Activated T-cell treated with anti-CD3 and anti-CD28 coated beads, Interleukin-2, amount 50 U/mL, for 48 hours (primary cell): ENCODE measurements at places on chromosomes 4 and X.

- no peak for DNase-seq
These were observed 191.2 kb downstream of the IDS start for GRCh38 chrX:149313871-149314371.

- no peak for DNase-seq
These were observed 200.0 kb upstream of the MAOA start for GRCh38 chrX:43456063-43456462.

DNA sequence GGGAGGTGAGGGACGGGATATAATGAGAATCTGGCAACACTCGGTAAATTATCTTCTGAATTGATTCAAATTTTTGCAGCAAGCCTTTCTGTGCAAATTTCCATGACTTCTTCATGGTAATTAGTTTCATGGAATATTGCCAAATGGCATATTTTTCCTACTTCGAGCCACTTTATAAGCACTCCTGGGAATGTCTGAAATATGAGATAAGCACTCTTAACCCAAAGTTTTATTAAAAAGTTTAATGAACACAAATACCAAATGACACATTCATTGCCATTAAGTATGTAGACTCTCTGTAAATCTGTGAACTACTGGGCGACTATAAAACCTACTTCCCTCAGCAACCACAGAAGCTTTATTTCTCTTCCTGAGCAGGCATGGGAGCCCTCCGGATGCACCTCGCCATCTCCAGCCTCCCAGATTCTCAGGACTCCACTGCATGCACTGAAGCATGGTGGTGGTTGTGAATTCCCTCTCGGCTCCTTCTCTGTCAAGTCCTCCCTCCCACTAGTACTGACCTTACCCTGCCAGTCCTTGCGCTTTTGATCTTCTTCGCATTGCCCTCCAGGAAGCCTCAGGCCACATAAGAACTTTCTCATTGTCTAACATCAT lies 154.4 kb upstream of the RPL34 start:
- no peak for DNase-seq

DNA sequence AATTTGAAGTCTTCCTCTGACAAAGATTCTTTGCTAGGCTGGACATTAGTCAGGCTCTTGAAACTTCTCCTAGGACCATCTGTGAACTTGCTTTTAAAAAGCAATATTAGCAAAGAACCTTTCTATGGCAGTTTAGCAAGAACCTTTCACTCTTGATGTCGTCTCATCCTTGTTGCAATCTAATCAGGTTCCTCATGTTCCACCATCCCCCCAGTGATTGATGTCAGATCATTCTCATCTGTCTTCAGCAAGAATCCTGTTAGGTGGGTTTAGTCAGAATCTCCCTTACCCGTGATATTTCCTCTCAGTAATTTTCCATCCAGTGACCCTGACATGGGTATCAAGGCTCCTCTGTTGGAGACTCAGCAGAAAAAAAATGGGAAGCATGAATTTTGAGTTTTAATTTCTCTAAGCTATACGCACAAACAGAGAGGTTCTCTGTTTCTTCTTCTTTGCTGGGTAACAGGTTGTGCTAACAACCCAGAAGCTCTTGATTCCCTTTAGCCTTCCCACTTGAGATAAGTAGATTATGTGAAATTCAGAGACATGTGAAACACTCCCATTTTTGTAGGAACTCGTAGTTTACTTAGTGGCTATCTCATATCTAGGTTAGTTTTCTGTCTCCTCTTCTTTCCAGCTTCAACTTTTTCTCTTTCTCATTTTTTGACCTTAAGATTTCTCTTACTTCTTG lies 507.4 kb downstream of the C4orf33 start:
- DNase-seq, result no peak

DNA sequence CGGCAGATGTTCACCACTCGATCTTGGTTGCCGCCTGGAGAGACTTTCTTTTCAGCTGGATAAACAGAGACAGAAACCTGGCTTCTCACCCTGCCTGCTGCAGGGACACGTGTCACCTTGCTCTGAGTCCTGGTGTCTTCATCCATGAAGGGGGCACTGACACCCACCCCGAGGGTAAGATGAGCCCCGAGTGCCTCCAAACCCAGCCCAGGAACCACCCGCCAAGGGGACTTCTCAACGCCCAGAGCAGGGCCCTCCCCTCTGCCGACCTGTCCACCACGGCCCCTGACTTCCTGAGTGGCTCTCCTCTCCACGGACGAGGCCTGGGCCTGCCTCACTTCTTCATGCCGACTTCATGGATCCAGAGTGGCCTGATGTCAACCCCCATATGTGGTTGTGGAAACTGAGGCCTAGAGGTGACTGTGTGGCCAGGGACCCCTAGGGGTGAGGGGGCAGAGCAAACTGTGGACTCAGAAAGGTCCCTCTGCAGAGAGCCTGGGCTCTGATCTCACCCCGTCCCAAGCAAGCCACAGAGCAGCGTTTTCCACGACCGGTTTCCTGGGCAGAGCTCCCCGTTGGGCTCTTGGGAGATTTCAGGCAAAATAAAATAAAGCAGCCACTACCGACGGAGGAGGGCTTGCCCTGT lies 5.1 kb downstream of the ADRA2C start:
- DNase-seq, result no peak

- no peak for DNase-seq
These were observed 497 bp downstream of the HPGD start for GRCh38 chr4:174521800-174522182.

GRCh38 chrX:53093748-53094581 lies at the start of gene KANTR:
Gene KANTR (plus strand): TSS chrX:53094142. CDS start chrX:53124273, 30,131 bp downstream.
- peak; percentile 84 for DNase-seq

GRCh38 chr4:145881989-145882388 lies 56.6 kb downstream of the ZNF827 start:
- DNase-seq, result no peak

DNA sequence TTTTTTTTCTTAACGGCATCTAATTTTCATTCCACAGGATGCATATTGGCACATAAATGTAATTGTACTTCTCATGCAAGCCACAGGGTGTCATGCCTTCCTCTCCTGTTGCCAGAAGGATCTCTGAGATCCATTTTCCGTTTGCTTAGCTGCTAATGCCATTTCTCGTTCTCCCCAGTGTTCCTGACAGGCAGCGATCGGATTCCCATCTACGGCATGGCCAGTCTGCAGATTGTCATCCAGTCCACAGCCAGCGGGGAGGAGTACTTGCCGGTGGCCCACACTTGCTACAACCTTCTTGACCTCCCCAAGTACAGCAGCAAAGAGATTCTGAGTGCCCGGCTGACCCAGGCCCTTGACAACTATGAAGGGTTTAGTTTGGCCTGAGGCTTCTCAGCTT lies 8.9 kb upstream of the NAP1L5 start:
- DNase-seq, result no peak

GRCh38 chrX:111634823-111635729 lies 45.9 kb upstream of the ALG13 start:
- DNase-seq, result no peak

DNA sequence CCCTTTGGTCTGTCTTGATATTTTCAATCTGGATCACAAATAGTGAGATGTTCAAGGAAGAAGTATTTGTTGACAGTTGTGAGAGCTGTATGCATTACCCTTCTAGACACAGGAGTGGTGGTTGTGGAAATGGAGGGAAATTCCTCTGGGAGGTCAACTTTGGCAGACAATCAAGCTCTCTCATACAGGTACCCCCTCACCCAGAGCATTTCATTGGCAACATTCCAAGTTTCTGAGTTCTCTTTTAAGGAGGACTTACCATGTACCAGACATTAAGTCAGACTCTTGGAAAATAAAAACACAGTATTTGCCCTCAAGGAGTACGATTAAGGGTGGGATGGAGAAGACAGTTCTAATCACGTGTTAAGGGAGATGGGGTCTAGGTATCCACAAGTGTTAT lies 45.3 kb downstream of the KLHL15 start:
- no peak for DNase-seq

DNA sequence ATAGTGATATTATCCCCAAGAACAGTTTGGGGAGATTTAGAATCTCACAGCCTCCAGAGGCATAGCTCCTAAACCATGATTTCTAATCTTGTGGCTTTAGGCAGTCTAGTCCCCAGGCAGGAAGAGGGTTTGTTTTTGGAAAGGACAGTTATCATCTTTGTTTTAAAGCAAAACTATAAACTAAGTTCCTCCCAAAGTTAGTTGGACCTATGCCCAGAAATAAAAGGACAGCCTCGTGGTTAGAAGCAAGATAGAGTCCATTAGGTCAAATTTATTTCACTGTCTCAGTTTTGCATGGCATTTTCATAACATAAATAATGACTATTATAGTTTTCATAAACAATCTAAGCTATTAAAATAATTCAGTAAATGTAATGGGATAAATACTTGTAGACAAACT lies 120.5 kb downstream of the MAGEC2 start:
- DNase-seq, result no peak

- DNase-seq, result no peak
These were observed 96.4 kb upstream of the SMIM10 start for GRCh38 chrX:134894373-134894895.

GRCh38 chr4:152817331-152817730 lies 37.6 kb downstream of the ARFIP1 start:
- no peak for DNase-seq

DNA sequence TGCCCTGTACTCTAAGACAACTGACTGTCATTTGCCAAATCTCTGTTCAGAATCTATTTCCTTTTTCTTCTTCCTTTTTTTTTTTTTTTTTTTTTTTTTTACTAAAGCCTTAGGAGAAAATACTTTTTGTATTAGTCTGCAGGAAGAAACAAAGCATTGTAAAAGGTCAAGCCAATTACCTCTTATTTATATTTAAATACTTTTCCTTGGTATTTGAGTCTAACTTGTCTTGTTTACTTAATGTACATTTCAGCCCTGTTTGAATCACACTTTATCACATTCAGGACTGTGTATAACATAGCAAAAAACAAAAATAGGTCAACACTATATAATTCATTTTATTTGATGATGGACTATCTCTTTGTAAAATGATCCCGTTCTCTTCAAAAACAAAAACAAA lies 262.2 kb downstream of the RPA4 start:
- no peak for DNase-seq

GRCh38 chr4:25060241-25060962 lies 29.7 kb upstream of the LGI2 start:
- DNase-seq, result no peak

- no peak for DNase-seq
These were observed 32.4 kb upstream of the REPS2 start for GRCh38 chrX:16914058-16914457.

DNA sequence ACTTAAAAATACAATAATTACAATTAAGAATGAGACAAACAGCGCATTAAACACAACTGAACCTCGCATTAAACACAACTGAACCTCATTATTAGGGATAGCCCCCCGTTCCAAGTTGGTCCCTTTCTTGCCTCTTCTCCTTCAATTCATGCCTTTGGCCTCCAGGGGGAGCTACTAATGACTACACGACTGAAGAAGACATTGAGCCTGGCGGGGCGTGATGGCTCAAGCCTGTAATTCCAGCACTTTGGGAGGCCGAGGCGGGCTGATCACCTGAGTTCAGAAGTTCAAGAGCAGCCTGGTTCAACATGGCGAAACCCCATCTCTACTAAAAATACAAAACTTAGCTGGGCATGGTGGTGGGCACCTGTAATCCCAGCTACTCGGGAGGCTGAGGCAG lies 56.4 kb upstream of the NWD2 start:
- peak; percentile 13 for DNase-seq

GRCh38 chr4:29927895-29928294 lies 792.3 kb upstream of the PCDH7 start:
- DNase-seq, result no peak

DNA sequence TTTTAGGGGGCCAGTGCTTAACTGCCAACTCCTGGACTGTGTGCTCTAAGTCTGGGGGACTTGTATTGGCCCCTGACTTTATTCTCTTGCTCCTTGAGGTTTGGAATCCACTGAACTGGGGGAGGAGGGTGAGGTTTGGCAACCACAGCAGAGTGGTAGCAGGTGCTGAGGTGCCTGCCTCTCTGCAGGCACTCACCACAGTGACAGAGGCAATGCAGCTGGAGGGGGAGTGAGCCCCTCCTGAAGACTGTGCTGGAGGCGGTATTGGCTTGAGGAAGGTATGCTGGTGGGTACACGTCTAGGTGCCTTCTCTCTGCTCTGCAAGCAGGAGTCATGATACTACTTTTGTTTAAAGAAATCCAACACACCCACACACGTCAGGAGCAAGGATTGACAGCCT lies 24.6 kb downstream of the CFAP299 start:
- DNase-seq, result no peak

DNA sequence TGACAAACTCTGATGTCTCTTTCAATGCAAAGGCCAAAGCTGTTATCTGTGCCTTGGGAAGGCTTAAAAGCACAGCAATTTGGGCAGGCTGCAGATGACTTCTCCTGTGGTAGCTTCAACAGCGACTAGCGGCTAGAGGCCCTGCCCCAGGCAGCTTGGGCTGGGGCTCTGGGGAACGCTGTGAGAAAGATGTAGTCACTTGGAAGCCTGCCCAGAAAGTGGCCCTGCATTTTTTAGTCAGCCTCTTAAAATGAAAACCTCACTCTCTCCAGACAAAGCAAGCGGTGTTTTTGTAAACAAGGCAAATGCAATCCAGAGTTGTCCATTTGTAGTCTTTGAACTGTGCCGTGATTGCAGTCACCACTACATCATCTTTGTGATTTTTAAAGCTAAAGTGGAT lies 27.5 kb downstream of the PCYT1B start:
- DNase-seq, result no peak

DNA sequence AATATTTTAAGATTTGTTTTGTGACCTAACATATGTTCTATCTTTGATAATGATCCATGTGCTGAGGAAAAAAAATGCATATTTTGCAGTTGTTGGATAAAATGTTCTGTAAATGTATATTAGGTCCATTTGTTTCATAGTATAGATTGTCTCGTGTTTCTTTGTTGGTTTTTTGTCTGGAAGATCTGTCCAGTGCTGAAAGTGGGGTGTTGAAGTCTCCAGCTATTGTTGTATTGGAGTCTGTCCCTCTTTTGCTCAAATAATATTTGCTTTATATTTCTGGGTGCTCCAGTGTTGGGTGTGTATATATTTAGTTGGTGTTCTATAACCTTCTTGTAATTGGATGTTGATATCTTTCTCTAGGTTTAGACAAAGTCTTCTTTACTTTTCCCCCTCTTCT lies 53.2 kb upstream of the FRMPD3 start:
- no peak for DNase-seq

GRCh38 chrX:23820235-23820782 lies 37.3 kb downstream of the SAT1 start:
- DNase-seq, result no peak

GRCh38 chrX:16603822-16604221 lies 46.1 kb upstream of the S100G start:
- no peak for DNase-seq

DNA sequence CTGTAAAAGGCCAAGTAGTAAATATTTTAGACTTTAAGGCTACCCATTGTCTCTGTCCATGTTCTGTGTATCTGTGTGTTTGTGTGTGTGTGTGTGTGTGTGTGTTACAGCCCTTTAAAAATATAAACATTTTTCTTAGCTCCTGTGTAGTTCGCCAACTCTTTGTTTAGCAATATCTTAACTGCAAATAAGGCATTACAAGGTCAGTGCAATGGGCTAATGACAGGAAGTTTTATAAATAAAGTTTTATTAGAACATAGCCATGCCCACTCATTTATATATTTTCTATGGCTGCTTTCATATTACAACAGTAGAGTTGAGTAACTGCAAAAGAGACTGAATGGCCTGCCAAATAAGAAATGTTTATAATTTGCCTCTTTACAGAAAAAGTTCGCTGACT lies 5.9 kb upstream of the SLC7A11 start:
- no peak for DNase-seq
